HS-5 (cell line): ENCODE measurements at places on chromosomes 16 and 17.

DNA sequence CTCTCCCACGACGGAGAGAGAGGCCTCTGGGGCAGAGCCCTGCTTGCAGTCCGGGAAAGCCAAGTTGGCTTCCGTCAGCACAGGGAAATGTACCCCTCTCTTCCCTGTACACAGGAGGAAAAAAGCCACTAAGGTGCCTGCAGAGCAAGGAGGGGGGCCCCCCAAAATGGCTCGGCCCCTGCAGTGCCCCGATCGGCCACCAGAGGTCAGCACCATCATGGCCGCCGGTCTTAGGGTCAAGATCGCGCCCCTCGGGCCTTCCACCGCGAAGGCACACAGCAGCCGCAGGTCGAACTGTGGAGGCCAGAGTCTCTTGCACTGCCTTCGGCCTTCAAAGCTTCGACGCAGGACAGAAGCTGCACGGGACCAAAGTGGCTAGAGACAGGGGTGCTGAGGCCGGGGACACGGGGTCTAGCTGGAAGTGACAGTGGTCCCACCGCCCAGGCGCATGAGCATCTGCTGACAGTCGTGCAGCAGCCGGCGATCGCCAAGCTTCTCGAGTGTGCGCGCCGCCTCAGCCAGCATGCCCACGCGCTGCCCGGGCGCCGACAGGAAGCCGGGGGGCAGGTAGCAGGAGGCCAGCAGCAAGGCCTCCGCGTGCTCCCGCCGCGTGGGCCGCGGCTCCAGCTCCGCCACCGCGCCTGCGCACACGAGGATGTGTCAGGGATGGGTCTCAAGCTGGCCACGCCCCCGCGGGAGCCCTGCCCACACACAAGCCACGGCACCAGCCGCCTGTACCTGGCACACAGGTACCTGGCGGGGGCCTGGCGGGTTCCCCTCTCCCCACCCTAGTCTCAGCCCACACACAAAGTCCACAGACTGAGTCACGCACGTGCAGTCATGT, 24.4 kb downstream of the SREBF1 start:
- DNase-seq = no peak

DNA sequence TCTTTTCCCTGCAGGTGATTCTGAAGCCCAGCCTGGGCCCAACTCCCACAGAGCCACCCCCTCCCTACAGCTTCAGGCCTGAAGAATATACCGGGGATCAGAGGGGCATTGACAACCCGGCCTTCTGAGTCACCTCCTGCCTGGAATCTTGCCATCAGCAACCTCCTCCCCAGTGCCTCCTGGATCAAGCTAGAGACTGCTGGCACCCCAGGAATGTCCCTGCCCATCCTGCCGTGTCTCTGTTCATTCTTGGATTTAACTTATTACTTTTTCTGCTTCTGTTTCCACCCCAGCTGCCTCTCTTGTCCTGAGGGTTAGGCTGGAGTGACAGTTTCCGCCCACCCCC, 4.9 kb downstream of the TMEM92 start:
- DNase-seq = no peak

GRCh38 chr17:55344514-55344997, 77.1 kb downstream of the MMD start:
- no peak for DNase-seq

DNA sequence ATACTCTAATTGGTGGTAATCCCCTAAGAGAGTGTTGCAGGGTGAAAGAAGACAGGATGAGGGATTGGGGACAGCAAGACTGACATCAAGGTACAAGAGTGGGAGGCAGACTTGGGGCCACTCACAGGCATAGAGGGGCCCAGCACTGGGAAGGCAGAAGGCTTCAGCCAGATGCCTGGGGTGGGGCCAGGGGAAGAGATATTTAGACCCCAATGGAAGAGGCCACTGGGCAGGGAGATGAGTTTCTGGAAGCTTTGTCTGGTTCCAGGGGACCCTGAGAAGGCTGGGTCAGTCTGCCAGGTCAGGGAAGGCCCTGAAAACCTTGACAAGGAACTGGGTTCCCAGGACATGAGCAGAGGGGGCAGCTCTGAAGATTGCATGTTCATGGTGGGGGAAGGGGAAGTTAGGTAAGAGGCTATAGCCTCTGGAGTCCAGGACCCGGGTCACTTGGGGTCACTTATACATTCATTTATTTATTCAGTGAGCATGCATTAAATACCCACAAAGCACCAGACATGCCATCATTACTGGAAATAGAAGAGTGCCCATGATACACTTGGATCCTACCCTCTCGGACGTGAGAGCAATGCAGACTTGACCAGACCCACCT, 92.9 kb downstream of the TMEM132E start:
- no peak for DNase-seq

DNA sequence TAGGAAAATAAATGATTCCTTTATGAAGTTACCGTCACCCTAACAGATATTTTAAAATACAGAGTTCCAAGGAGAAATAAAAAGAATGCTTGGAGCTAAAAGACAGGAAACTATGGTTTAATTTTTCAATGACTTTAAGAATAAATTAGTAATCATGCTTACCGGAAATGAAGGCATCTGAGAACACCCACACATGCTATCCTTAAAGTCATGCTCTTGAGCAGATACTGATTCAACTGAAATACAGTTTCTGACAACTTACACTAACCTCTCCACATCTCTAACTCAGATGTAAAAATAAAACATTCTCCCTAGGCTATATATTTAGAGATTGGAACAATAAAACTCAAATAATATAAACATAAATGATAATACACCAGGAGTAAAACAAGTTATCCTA, 7.8 kb downstream of the PSMD12 start:
- no peak for DNase-seq
